ENCODE measurements at places on chromosomes 11 and 22. TPM values are rescaled to one million over a fixed set of nuclear protein-coding genes. Genes with fewer than 3 reads are reported as not detected.

DNA sequence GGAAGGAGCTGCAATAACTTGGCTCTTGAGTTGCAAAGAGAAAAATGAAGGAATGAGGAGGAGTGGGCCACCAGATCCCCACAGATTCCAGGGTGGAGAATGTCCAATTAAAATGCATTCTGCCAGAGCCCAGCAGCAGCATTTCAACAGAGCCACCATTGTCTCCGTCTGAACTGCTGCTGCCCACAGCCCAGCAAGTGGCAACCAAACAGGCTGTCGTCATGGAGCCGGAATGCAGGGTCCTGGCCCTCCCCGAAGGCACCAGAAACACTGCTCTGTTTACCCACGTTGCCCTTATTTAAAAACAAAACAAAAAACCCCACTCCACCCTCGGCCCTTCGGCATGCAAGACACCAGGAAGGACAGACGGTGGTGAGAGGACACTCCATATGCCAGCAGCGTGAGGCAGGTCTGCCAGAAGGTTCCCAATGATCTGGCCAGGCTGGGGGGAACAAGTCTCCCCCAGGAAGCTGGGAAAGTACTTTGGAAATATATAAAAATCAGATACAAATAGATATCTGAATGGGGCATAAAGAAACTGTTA is 32.5 kb downstream of the PLEKHA7 start:
- DNase-seq = no peak

GRCh38 chr11:109734566-109734965 is 312.6 kb downstream of the C11orf87 start:
- DNase-seq = no peak

- no peak for DNase-seq
These were observed 161.9 kb downstream of the MSANTD4 start for GRCh38 chr11:105860105-105860504.

- DNase-seq = no peak
These were observed 49.0 kb downstream of the PRR5L start for GRCh38 chr11:36345084-36345511.

- peak; percentile 90 for DNase-seq
These were observed 464 bp upstream of the CECR2 start for GRCh38 chr22:17368554-17369438.

Gene DEFB131B
- not detected for total RNA-seq

DNA sequence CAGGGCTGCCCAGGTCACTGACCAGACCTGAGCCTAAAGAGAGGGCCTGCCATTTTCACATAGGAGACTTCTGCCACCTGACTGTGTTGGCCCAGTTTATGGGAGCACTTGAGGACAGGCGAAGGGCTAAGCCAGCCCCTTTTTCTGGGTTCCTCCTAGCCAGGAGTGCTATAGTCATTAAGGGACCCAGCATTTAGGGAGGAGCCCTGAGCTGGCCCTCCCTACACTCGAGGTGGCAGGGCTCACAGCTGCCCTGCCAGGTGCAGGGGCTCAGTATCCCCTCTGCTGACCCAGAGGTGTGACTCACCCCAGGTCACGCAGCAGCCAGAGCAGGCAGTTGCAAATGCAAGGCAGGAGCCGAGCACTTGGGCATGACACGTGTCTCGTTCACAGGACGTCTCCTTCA is 86.3 kb upstream of the CRYBB3 start:
- no peak for DNase-seq

- no peak for DNase-seq
These were observed 716.6 kb upstream of the LUZP2 start for GRCh38 chr11:23780231-23780630.

GRCh38 chr11:38718049-38718448 is 2120.0 kb upstream of the RAG2 start:
- DNase-seq = no peak

Gene ACCSL
- total RNA-seq = not detected

Gene MS4A14
- total RNA-seq = not detected

DNA sequence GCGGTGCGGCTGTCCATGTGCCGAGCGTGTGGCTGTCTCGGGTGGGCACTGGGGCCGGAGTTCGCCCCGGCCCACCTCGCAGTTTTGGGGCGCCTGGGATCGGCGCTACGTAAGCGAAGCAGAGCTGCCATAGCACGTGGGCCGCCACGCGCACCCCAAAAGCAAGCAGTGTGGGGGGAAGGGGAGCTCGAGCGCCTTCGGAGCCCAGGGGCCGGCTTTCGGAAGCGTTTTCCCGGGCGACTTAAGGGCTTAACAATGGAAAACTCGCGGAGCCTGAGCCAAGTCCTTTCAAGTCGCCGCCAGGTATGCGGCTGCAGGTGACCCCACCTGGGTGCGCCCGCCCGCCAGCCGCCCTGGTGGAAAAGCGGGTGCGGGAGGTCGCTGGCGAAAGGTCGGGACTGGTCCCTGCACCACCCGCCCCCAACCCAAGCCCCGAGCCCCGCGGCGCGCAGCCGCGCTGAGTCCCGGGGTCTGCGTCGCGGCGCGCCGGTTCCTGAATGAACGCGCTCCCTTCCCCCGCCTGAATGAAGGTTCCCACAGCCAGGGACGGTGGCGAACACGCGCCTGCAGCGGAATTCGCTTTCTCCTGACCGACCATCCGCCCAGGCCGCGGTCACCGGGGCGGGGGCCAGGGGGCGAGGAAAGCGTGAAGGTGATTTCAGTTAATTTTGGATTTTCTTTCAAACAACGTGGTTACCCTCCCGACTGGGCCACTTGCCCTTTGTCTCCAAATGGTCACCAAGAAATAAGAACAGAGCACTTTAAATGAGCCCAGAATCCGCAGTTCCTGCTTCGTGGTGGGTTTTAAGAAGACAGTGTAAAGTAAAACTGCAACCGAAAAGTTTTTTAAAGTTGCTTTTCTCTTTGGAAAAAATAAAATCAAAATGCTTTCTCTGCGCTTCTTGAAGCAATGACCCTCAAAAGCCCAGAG is 2.8 kb upstream of the CCND1 start:
- peak; percentile 70 for DNase-seq

Gene DKK3
- 131 TPM for total RNA-seq
